ENCODE measurements at places on chromosomes 4 and X.

DNA sequence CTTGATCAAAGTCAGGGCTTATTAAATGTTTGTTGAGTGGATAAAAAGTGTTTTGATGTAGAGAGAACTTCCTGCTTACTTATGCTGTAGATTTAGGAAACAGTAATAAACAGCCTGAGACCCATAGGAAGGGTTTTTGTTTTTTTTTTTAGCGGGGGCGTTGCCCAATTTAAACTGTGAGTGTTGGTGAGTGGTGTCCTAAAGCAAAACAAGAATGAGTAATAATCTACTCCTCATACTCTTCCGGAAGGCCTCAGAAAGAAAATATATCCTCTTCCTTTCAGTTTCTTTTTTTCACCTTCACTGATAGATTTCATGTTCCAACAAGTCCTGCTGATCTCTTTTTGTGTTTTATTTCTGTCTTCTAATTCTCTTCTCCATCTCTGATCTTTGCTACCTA, 104.4 kb upstream of the SCML1 start:
- DNase-seq, result no peak

DNA sequence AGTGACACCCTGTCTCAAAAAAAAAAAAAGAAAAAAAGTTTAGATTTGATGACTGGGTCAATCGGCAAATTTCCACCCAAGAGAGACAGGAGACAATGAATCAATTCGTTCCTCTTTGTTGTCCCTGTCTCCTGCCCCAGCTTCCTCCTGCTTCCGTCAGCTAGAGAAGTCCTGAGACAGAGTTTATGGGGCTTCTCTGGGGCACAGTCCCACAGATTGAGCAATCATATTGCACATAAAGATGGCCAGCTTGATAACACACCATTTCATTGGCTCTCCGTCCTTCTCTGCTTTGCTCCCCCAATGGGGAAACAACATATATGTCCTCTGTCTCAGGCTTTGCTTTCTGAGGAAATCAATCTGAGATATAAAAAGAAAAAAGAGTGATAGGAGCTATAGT, 78.4 kb upstream of the FUNDC1 start:
- no peak for DNase-seq

- no peak for DNase-seq
Measured at GRCh38 chr4:8688041-8688907, 95.7 kb downstream of the CPZ start.

DNA sequence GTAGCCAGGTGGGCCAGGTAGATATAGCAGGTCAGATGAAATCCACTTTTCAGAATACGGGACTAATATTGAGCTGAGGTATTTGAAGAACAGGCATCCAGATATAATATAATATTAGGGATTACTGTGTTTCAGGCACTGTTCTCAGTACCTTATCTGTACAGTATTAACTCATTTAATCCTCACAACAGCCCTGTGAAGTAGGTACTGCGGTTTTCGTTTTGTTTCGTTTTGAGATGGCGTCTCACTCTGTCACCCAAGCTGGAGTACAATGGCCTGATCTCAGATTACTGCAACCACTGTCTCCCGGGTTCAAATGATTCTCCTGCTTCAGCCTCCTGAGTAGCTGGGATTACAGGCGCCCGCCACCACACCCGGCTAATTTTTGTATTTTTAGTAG, 129.6 kb downstream of the IL1RAPL2 start:
- no peak for DNase-seq

DNA sequence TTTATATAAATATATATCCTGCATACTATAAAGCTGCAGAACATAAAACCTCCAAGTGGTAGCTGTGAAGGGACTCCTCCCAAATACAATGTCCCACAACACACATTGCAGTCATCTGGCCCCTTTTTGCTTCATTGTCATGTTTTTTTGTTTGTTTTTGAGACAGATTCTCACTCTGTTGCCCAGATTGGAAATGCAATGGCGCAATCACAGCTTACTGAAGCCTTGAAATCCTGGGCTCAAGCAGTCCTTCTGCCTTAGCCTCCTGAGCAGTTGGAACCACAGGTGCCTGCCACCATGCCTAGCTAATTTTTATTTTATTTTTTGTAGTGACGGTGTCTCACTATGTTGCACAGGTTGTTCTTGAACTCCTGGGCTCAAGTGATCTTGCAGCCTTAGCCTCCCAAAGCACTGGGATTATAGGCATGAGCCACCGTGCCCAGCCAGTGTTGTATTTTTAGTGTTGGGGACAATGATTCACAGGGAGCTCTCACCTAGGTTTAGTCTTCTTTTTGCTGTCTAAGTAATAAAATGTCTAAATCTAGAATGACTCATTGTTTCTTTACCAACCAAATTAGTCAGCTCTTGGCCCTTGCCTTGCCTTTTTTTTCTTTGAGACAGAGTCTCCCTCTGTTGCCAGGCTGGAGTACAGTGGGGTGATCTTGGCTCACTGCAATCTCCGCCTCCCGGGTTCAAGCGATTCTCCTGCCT, 24.0 kb upstream of the XIAP start:
- no peak for DNase-seq

DNA sequence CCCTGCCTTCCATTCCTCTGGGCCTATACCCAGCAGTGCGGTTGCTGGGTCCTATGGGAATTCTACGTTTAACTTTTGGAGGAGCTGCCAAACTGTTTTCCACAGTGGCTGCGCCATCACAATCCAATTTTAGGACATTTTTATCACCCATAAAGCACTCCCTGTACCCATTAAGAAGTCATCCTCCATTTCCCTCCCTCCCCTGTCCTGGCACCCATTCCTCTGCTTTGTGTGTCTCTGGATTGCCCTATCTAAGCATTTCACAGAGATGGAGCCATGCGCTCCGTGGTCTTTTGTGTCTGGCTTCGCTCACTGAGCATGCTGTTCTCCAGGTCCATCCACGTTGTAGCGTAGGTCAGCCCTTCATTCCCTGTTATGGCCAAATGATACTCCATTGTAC, 1.7 kb upstream of the OPN1LW start:
- DNase-seq, result no peak

GRCh38 chr4:99383399-99383798, 30.9 kb upstream of the ADH1C start:
- no peak for DNase-seq

DNA sequence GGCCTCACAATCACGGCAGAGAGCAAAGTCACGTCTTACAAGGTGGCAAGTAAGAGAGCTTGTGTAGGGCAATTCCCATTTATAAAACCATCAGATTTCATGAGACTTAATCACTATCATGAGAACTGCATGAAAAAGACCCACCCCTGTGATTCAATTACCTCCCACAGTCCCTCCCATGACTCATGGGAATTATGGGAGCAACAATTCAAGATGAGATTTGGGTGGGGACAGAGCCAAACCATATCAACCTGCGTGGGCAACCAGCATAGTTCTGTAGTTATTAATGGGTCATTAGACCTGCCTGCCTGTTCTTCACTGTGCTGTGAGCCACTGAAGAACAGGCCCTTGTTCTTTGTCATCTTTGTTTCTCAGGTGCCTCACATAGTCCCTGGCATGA, 593.7 kb upstream of the BOD1L1 start:
- DNase-seq, result no peak

DNA sequence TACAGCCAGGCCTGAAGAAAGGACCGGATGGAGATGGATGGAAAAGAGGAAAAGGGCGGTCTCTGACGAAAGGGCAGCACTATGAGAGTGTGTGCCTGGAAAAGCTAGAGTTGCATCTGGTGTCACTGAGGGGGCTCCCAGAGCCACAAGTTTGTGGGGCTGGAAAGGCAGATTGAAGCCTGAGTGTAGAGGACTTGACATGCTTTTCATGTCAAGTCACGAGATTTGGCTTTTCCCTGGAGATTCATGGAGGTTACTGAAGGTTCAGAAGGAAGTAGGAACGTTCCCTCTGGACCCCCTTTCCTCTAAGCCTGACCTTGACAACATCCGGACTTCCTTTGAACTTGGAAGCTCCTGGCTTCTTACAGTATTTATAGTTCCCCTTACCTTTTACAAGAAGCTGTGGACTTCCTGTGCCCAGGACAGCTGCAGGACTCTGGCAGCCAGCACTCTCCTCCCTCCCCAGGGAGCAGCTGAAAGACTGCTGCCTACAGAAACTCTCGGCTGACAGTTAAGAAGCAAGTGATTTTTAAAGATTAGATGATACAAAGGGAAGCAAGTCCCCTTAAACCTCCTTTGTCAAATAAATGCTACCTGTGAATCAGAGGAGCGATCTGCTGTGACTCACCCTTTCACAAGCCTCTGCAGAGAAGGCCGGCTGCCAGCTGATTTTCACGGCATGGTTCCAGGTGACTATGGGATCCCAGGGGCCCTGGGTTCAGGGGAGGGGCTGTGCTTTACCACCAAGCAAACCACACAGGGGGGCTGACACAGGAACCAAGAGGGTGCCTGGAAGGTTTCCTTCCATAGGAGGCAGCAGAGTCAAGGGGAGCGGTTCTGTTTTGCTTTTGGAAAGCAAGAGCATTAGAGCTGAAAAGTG, 72.9 kb upstream of the STIM2 start:
- DNase-seq, result peak; percentile 24

DNA sequence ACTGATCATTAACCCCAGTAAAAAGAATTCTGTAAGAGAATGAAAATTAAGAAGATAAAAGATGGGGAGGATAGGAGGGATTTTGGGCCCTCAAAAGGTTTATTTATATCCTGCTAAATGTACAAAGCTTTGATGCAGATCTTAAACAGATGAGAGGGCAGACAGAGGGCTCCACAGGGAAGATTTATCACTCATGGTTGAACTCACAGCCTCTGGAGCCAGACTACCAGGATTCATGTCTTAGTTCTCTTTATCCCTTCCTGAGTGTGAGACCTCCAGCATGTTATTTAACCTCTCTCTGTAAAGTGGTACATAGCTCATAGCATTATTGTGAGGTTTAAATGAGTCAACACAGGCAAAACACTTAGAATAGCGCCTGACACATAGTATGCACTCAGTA, 74.4 kb downstream of the SOWAHB start:
- DNase-seq, result no peak

GRCh38 chr4:86845593-86845992, 3.6 kb downstream of the SLC10A6 start:
- DNase-seq, result no peak

- no peak for DNase-seq
Measured at GRCh38 chrX:151039351-151039750, 56.2 kb downstream of the HMGB3 start.

- DNase-seq, result no peak
Measured at GRCh38 chrX:39714471-39714870, 383.3 kb downstream of the BCOR start.

- DNase-seq, result no peak
Measured at GRCh38 chr4:78336093-78336943, 215.3 kb upstream of the ANXA3 start.

- no peak for DNase-seq
Measured at GRCh38 chr4:22874334-22874912, 181.7 kb downstream of the GBA3 start.

DNA sequence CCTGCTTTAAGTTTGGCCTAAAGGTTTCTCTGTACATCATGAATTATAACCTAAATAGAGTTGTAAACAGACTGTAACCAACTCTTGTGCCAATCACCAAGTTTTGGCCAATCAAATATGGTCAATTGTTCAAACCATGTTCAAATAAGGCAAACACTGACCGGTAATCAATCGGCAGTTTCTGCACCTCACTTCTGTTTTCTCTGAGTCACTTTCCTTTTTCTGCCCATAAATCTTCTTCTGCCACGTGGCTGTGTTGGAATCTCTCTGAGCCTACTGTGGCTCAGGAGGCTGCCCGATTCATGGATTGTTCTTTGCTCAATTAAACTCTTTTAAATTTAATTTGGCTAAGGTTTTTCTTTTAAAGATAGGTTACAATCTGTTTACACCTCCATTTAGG, 16.5 kb upstream of the ENPP6 start:
- no peak for DNase-seq

DNA sequence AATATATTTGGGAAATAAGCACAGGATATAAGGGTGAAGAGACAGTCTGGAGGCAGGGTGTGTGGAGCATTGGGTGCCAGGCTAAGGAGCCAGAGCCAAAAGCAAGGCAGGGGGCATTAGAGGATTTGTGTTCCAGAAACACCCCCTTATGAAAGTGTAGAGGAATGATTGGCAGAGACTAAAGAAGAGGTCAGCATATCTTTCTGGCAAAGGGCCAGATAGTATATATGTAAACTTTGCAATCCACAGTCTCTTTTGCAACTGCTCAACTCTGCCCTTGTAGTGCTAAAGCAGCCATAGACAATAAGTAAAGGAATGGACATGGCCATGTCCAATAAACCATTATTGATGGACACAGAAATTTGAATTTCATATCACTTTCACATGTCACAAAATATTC, 3.6 kb upstream of the SLC9A6 start:
- no peak for DNase-seq
